ENCODE measurements at places on chromosomes 3 and 15. TPM values are rescaled to one million over a fixed set of nuclear protein-coding genes. Genes with fewer than 3 reads are reported as not detected.
A peak's percentile ranks its signal among the peaks of the same experiment; 100 is the strongest.

PLCH1 gene
- 0.28 TPM for total RNA-seq

CD80 gene
- not detected for total RNA-seq

CHAC1 gene
- 1.9 TPM for total RNA-seq

GHRL gene
- total RNA-seq, result 0.21 TPM

CKMT1A gene
- total RNA-seq, result not detected

NUDT16 gene
- total RNA-seq, result 9.0 TPM

DNA sequence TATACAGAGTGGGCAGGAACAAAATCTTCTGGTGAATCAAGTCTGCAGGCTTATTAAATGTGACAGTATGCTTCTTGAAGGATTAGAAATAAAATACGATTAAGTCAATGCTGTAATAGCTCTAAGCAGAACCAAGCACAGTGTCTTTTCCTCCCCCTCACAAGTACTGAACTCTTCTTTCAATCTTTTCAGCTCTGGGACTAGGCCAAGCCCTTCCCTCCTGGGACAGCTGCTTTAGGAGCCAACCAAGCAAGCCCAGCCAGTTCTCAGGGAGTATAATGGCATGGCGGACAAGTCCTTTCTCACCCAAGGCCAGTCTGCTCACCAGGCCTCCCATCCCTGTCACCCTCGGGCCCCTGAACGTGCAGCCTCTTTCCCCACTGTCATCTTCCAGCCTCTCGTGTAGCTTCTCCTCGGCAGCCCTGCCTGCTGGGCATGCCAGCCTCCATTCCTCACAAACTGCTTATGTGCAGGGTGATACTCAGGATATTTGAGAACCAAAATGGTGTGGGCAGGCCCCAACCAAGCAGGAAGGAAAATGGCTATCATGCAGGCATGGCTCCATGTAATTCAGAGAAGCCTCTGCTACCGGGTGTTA, 8.4 kb upstream of the PPP1R2 start:
- no peak for DNase-seq
- H3K36me3 ChIP-seq, result no peaks in the 10 kb centered on the region
- H3K4me1 ChIP-seq, result peaks cover 4% of the 10 kb centered on the region
- H3K27ac ChIP-seq, result no peak overlapping the region
- no peaks in the 10 kb centered on the region for H3K27me3 ChIP-seq

- H3K36me3 ChIP-seq, result peaks cover 11% of the 10 kb centered on the region
- peaks cover 98% of the 10 kb centered on the region for H3K4me1 ChIP-seq
Observed at GRCh38 chr3:188268336-188268735, 114.4 kb downstream of the LPP start.

DNA sequence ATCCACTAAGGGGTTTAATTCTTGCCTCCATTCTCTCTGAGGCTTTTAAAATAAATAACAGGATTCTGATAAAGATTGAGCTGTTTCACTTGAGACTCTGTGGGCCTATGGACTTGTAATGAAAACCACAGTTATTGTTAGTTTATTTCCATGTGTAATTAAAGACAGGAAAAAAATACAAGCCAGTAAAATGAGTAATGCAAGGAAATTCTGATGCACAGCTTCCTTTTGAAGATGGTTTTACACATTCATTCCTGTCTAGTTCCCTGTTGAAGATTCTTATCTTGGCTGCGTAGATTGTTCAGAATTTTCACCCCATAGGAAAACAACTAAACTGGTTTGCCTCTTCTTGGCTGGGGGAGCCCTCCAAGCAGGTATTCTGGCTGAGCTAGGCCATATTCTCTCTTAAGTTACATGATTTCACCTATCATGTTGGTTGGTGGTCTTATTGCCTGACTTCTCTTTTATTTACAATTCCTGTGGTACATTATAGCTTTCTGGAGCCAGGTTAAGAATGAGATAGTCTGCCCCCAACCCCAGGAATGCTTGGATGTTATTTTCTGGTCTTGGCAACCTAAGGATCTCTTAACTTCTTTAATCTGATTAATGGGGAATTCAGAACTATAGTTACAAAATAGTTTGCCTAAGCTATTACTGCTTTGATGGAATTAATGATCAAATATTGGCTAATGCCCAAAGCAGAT, 67.6 kb downstream of the MITF start:
- no peaks in the 10 kb centered on the region for H3K27me3 ChIP-seq
- no peaks in the 10 kb centered on the region for H3K36me3 ChIP-seq
- no peak overlapping the region for H3K4me3 ChIP-seq
- DNase-seq, result peak; percentile 64
- peaks cover 47% of the 10 kb centered on the region for H3K4me1 ChIP-seq
- peak overlapping the region; percentile 97 for H3K27ac ChIP-seq

DNA sequence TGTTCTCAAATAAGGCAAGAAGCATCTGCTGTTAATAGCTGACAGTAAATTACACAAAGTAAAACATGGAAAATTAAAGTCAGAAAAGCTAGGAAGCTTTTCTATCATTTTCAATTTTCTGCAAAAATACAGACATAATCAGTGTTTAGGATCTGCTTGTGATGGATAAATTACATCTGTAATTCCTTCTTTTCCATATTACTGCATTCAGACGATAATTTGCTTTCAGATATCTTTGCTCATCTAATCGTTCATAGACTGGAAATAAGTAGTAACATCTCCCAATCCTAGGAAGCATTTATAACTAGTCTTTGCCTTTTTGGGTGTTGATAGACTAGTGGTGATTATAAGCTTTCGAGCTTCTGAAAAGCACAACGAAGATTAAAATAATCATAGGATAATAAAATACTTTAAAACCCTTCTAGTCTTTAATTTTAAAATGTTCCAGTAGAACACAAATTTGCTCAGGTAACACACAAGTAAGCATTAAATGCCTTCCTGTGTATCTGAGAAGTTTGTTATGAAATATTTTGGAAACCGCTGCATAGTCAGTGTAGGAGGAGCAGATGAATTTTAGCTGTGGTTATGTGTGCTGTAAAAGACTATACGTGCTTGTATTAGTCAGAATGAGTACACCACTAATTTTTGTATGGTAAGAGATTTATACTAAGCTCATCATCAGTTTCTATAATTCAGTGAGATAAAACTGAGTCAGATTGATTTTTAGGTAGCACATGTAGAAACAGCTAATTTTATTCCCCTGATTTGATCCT, 41.0 kb downstream of the MBNL1 start:
- DNase-seq, result no peak
- H3K36me3 ChIP-seq, result peaks cover 29% of the 10 kb centered on the region
- no peak overlapping the region for H3K4me3 ChIP-seq

DNA sequence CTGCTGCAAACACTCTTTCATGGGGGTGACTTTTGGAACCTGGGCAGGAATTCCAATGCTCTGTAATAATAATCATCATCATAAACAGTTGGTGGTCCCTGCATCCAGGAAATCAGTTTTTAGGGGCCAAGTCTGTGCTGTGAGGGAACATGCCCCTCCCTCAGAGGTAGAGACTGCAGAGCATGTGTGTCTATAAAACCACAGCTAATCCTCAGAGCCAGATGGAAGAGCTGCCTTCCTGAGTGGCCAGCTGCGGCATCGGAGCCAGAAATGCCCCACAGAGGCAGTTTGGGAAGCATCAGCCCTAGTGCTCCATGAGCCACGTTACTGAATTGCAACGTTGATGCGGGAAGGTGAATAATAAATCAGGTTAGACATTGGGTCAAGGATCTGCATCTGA, 12.9 kb upstream of the TPM1 start:
- no peak overlapping the region for H3K4me3 ChIP-seq
- no peak for DNase-seq
- H3K4me1 ChIP-seq, result no peaks in the 10 kb centered on the region
- H3K27me3 ChIP-seq, result no peaks in the 10 kb centered on the region
- H3K36me3 ChIP-seq, result no peaks in the 10 kb centered on the region

DNA sequence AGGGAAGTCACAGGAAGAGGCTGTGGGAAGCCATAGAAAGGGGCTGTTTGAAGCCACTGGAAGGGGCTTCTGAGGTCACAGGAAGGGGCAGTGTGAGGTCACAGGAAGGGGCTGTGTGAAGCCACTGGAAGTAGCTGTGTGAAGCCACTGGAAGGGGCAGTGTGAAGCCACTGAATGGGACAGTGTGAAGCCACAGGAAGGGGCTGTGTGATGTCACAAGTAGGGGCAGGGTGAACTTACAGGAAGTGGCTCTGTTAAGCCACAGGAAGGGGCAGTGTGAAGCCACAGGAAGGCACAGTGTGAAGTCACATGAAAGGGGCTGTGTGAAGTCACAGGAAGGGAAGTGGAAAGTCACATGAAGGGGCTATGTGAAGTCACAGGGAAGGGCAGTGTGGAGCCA, 33.1 kb downstream of the GASK1A start:
- H3K27ac ChIP-seq, result no peak overlapping the region
- DNase-seq, result no peak
- H3K4me1 ChIP-seq, result no peaks in the 10 kb centered on the region
- no peak overlapping the region for H3K4me3 ChIP-seq

DNA sequence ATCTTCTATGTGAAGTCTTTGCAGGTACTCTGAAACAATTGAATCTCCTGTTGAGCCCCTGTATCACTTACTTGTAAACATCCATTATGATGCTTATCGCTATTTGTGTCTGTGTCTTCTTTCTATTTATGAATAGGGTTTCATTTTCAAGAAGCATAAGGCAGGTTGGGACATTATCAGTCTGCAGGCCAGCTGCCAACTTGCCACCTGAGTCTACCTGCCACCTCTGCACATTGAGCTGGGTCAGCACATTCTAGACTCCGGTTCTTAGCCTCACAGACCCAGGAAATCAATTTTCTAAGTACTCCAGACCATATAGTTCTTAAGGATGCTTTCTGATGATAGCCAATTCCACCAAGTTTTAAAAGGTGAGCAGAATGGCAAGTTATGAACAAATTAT, 105.7 kb upstream of the MCTP2 start:
- no peaks in the 10 kb centered on the region for H3K36me3 ChIP-seq
- peaks cover 7% of the 10 kb centered on the region for H3K4me1 ChIP-seq
- H3K27ac ChIP-seq, result no peak overlapping the region

DNA sequence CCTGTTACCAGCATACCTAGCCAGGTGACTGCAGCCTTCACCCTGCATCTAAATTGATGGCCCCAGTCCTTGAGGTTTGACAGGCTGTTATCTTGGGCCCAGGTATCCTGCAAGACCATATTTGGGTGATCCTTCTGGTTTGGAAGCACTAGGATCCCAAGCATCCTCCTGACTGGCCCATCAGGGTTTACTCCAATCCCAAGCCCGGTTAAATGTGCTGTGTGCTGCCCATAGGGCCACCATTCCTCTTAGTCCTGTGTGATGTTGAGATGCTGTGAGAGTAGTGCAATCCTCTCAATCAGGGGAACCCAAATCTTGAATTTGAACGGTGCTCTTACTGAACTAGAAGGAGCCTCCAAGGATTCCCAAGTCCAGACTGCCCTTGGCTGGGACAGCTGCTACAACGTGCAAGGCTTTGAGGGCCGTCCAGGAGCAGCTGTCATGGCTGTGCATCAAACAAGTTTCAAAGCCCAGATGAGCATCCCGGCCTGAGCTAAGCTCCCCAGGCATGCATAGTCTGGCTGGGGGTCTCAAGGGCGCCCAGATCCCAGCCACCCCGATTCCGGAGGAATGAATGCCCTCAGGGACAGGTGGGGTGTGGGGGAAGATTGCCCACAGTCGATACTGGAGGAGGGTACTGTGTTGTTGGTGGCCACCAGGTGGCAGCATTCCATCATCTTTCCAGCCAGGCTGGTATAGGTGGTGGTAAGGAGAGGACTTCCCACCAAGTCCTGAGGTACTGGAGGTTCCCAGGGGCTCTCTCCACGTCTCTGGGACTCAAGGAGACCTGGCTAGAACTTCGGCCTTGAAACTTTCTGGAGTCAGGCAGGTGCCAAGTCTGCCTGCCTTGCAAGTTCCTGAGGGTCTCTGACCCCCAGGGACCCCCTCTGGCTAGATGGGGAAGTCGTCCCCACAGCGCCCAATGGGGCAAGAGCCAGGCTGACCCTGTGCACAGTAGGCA, 32.6 kb downstream of the RBM5 start:
- no peaks in the 10 kb centered on the region for H3K27me3 ChIP-seq
- H3K4me1 ChIP-seq, result no peaks in the 10 kb centered on the region
- no peak overlapping the region for H3K27ac ChIP-seq
- peaks cover 59% of the 10 kb centered on the region for H3K36me3 ChIP-seq

DNA sequence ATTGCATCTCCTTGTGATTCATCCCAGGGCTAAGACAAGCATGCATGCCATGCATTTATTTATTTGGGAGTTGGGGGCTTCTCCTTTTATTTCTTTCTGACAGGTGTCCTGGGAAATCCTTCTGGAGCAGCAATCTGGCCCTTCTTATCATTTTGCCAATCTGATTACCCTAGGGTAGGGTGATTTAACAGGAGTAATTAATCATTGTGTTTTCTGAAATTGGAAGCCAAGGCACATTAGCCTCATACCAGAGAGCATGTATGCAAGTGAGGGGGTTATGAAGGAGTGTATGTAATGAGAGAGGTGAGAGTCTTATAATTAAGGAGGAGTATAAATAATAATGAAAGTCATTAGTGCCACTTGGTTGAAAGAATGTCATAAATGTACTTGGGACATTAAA, 37.4 kb upstream of the ARPP21 start:
- no peak for DNase-seq
- no peak overlapping the region for H3K4me3 ChIP-seq
- no peaks in the 10 kb centered on the region for H3K36me3 ChIP-seq
- no peaks in the 10 kb centered on the region for H3K27me3 ChIP-seq
- H3K27ac ChIP-seq, result no peak overlapping the region

DNA sequence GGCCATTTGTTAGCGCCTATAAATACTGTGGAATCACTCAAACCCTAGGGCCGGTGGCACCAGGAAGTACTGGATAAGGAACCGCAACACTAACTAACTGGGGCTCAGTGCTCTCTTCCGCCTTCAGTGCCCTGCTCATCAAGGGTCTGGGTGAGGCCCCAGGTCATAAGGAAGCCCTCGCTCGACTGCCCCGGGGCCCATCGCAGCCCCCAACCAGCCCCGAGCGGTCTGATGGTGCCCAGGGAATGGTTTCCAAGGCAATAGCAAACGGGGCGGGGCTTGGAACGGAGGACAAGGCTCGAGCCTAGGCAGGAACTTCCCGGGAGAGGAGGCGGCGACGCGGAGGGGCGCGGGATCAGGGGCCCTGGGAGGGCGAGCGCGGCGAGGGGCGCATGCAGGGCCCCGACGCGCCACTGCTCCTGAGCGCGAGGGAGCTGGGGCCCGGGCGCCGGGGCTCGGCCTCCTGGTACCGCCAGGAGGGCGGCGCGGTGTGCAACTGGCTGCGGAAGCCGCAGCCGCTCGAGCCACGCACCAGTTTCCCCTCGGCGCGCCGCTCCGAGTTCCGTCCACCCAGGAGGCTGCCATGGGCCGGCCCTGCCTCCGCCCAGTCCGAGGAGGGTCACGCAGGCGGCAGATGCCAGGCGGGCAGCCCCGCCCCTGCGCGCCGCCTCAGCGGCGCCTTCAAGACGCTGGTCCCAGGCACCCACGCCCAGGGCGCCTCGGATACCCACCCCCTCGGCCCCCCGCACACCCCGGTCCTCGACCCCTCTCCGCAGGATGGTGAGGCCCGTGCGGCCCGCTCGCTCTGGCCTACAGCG, at the start of gene TTLL3:
Gene TTLL3, plus strand, starts transcription at position 648 of the 818 bp plus-strand sequence. CDS start 400 bp downstream, outside the sequence.
- H3K4me1 ChIP-seq, result peaks cover 15% of the 10 kb centered on the region
- peak within 1 kb of the TSS; percentile 78 for H3K27ac ChIP-seq
- peak within 1 kb of the TSS; percentile 47 for H3K4me3 ChIP-seq
- no peaks in the 10 kb centered on the region for H3K27me3 ChIP-seq

GRCh38 chr15:64897345-64897985, 14.2 kb upstream of the ANKDD1A start:
- no peak overlapping the region for H3K4me3 ChIP-seq
- H3K4me1 ChIP-seq, result peaks cover 48% of the 10 kb centered on the region
- H3K36me3 ChIP-seq, result no peaks in the 10 kb centered on the region
- DNase-seq, result peak; percentile 27

GRCh38 chr3:106167728-106168127, 298.9 kb upstream of the CBLB start:
- H3K27ac ChIP-seq, result no peak overlapping the region
- DNase-seq, result no peak
- no peak overlapping the region for H3K4me3 ChIP-seq
- H3K36me3 ChIP-seq, result no peaks in the 10 kb centered on the region
- H3K4me1 ChIP-seq, result no peaks in the 10 kb centered on the region

GRCh38 chr15:93052090-93052879, 36.7 kb downstream of the RGMA start:
- DNase-seq, result no peak
- H3K4me1 ChIP-seq, result peaks cover 30% of the 10 kb centered on the region
